ENCODE measurements at places on chromosomes 1 and 21.
A peak's percentile ranks its signal among the peaks of the same experiment; 100 is the strongest.

GRCh38 chr1:54695764-54696163 is 19.9 kb upstream of the TTC4 start:
- DNase-seq, result no peak

DNA sequence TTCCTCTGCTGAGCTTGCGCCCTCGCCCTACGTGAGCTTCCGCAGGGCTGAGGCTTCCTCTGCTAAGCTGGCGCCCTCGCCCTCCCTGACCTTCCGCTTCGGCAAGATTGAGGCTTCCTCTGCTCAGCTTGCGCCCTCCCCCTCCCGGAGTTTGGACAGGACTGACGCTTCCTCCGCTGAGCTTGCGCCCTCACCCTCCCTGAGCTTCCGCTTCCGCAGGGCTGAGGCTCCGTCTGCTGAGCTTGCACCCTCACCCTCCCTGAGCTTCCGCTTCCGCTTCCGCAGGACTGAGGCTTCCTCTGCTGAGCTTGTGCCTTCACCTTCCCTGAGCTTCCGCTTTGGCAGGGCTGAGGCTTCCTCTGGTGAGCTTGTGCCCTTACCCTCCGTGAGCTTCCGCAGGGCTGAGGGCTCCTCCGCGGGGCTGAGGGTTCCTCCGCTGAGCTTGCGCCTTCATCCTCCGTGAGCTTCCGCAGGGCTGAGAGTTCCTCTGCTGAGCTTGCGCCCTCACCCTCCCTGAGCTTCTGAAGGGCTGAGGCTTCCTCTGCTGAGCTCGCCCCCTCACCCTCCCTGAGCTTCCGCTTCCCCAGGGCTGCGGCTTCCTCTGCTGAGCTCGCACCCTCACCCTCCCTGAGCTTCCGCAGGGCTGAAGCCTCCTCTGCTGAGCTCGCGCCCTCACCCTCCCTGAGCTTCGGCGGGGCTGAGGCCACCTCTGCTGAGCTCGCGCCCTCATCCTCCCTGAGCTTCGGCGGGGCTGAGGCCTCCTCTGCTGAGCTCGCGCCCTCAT is 753.6 kb upstream of the TPTE start:
- no peak for DNase-seq

GRCh38 chr1:25088946-25089345 is 143.4 kb downstream of the SYF2 start:
- DNase-seq, result no peak

GRCh38 chr21:28541371-28542112 is 451.1 kb downstream of the LTN1 start:
- DNase-seq, result no peak

DNA sequence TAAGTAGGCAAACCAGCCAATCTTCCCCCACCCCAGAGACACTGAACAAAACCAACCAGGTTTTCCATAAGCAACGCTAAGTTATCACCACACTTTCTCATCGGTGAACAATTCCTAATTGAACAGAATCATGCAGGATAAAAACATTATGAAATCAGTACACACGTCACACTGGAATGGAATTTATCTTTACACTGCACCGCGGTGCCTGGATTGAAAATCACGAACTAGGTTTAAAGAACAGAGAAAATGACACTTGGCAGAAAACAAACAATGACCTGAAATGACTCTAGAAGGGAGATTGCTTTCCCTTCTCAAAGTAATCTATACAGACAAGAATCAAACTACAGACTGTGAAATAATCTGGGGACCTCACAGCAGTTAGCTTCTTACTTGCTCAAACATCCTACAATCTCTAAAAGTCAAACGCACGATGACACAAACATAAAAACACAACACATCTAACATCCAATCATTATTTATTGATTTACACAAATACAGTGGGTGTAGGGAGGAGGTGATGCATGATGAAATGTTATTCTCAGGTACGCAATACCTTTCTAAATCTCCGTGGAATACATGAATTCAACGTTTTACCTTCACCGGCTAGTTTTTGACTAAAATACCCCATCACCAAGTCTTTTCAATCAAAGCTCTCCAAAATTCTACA is 1.9 kb downstream of the EIF4G3 start:
- no peak for DNase-seq

DNA sequence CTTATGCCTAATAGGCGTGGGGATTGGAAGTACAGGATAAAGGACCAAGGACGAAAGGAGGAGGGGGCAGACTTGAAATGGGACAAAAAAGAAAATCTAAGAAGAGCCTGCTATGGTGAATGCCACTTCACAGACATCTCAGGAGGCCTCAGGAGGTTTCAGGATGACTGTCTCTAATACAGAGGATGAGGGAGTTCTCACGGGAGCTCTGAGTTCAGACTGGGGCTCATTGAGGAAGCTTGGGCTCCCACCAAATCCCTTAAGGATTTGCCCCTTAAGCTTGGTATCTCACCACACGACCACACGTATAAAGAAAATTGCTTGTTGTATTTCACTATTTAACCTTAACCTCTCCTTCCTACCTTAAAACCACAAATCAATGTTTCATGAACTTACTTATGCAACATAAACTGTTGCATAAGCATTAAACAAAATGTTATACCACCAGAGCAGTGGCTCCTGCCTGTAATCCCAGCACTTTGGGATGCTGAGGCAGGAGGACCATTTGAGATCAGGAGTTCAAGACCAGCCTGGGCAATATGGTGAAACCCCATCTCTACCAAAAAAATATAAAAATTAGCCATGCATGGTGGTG is 12.4 kb downstream of the SLC30A1 start:
- no peak for DNase-seq

- DNase-seq, result peak; percentile 58
Observed at GRCh38 chr1:202998836-202999750, 8.1 kb upstream of the TMEM183A start.

GRCh38 chr1:34865981-34866761 is 6.6 kb upstream of the SMIM12 start:
- peak; percentile 95 for DNase-seq

DNA sequence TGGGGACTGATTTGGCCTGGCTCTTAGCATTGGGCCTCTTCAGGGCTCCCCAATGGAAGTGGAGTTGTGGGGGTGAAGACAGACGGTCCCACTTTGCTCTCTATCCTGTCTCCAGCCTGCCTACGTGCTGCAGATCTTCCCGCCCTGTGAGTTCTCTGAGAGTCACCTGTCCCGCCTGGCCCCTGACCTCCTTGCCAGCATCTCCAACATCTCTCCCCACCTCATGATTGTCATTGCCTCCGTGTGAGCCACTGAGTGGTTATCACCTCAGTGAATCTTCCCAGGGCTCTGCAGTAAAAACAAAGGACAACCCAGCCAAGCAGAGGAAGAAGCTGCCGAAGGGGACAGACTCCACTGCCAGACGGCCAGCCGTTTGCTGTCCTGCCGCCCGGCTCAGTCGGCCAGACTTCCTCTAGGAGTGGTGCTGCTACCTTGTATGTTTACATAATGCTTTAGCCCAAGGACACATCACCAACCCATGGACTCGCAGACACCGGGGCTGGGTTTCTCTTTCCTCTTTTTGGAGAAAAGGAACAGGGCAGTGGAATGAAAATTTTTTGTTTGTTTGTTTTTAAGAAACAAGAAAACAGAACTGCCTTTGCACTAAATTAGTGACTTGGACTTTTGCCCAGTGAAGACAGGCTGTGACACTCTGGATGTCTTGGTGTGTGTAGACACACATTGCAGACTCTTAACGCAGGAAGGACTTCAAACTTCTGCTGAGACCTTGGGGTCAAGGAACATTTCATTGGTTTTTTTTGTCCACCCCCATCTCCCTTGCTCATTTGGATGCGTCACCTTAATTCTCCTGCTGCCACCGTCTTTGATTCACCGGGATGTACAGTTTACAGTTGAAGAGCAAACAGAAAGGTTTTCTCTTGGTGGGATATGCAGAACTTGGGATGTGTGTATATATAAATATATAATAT is 36.5 kb downstream of the ZBTB17 start:
- DNase-seq, result no peak

- no peak for DNase-seq
Observed at GRCh38 chr1:228400692-228401454, 5.8 kb downstream of the TRIM11 start.

DNA sequence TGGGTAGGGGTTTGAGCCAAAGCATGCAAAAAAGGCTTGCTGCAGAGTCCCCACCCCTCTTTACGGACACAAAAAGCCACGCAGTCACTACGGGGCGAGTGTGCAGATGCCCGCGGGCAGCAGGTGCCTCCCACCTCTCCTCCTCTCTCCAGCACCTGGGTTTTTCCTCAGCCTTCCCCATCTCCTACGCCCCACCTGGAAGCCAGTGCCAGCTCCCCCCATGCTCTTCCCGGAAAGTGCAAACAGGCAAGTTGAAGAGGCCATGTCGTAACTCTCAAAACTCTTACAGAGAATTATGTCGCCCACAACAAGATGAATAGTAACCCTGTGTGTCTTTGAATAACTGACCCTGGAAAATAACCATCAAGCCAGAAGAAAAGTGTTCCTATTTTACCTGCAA is 82.5 kb downstream of the PDE9A start:
- DNase-seq, result no peak

DNA sequence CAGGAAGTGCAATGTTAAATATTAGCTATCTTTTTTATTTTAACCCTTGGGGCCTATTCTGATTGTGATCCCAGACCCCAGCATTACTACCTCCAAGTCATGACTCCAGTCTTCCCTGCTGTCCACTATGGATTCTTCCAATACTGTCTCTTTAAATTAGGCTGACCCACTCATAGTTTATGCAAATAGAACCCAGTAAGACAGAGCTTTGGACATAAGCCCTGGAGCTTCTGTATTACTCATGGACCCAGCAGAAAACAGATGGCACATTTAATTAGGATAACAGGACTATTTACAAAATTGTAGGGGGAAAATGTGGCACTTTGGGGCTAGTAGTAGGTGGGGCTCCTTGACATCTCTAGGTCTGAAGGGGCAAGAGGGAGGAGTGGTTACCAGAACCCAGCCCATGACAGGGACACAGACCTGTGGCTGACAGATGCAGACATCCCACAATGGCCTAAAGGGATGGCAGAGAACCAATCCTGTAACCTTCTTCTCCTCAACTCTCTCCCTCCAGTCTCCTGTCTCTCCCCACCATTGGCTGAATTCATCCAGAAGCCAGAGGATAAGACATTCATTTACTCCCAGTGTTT is 233.5 kb downstream of the OMA1 start:
- DNase-seq, result no peak

GRCh38 chr21:30148906-30149305 is 17.7 kb downstream of the CLDN17 start:
- no peak for DNase-seq

- no peak for DNase-seq
Observed at GRCh38 chr1:219109424-219110018, 64.2 kb upstream of the LYPLAL1 start.

GRCh38 chr21:15274701-15275485 is 210.1 kb upstream of the NRIP1 start:
- DNase-seq, result no peak

DNA sequence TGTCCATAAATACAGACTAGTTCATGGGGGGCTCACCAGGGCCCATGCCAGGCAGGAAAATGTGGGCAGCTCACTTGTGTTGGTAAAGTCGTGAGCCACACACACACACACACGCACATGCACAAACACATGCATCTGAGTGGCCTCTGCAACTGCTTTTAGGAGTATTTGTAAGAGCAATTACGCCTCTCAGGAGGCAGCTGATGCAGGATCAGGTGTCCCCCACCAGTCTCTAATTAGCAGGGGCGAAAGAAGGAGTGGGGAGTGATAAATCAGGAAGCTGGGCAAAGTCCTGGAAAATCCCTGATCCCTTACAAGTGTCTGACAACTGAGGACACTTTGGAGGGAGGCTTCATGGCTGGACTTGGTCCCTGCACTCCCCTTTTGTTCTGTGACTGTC is 5.7 kb upstream of the IVL start:
- no peak for DNase-seq

DNA sequence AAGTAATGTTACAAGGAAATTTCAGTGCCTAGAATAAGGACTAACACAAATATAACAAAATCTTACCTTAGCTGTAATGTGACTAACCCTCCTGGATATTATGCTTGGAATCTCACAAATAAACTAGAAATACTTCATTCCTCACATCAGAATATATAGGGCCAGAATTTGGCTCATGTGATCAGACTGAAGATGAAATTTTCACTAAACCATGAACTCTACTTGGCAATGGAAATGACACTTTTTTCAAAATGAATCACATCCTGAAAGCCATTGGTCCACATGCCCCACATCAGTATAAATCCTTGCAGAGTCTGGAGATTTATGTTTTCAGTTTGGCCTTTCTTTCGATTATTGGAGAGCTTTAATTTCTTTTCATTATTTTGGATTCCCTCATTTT is 227.8 kb downstream of the NRIP1 start:
- no peak for DNase-seq

DNA sequence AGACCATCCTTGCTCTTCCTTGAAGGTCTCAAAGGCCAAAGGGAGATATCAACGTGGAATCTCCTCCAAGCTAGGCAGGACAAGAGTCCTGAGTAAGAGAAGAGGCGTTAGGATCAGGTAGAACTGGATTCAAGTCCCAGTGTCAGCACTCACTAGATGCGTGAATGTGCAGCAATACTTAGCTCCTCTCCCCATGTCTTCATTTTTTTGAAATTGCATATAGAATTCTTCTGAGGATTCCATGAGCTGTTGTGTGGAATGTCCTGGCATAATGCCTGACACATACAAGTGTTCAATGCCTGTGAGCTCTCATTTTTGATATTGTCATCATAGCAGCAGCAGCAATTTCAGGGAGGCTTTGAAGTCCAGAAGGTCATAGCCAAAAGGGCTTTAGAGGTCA is 333.2 kb downstream of the KCNH1 start:
- DNase-seq, result no peak

- no peak for DNase-seq
Observed at GRCh38 chr1:208977012-208977411, 606.5 kb upstream of the CAMK1G start.

DNA sequence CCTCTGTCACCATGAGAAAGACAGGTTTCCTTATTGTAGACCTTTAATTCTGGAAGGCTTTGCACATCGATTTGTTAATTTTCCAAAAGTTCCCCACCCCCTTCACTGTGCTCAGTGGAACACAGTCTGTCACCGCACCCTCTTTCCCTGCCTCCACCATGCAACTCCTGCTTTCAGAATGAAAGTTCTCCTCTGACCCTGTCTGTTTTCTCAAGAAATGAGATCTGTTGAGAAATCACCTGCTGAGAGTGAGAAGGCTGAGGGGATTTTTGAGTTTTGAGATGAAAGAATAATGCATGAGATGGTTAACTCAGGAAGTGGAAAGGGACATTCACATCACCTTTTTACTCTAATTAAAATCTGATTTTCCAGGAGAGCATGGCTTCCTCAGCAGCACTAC is 99.6 kb downstream of the CYYR1 start:
- no peak for DNase-seq

DNA sequence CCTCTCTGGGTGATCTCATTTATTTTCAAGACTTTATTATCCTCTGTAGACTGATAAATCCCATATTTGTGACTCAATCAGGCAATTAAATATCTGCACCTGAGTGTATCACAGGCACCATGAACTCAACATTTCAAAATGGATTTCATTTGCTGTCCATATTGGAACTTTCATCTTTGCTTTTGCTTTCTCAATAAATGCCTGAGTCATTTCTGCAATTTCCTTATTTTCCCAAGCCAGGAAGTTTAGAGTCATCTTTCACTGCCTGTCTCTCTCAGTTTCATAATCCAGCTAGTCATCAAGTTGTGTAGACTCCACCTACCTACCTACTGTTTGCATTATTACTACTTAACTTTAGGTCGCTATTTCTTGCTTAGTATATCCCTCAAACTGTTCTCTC is 540.9 kb downstream of the LMO4 start:
- DNase-seq, result no peak
